ENCODE measurements at places on chromosomes 4 and X.

GRCh38 chr4:146510942-146511341 lies 10.8 kb downstream of the SLC10A7 start:
- DNase-seq: no peak

DNA sequence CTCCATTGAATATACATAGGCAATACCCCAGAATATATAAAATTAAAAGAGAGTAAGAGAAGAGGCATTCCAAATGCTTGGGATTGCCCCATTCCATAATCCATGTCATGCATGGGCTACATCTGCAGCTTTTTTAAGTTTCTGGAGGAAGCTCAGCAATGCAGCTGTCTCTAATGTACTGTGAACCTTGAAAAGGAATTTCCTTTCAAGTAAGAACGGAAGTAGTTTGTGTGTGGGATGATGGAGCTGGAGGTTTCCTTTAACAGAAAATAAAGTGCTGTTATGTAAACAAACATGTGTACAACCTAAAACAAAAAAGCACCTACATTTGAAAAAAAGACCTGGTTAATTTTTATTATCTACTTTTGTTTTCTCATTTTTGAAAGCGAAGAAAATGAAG lies 303.5 kb downstream of the BMPR1B start:
- no peak for DNase-seq

- DNase-seq: no peak
Observed at GRCh38 chrX:69361311-69361845, 142.7 kb upstream of the NALF2 start.

DNA sequence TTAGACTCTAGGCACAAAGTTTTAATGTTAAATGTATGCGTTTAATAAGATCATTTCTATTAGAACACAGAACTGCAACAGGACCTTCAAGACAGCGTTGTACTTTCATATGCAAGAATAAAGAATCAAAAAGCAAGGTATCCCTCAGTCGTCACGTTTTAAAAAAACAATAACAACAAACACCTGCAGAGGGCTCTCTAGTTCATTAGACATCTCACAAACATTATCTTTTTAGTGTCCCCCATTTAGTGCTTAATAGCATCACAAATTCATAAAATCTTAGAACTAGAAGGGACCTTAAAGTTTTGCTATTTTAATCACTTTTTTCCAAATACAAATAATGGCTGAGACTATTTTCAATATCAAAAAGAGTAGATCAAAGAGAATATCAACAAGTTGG lies 236.6 kb downstream of the DCHS2 start:
- no peak for DNase-seq

- DNase-seq: no peak
Observed at GRCh38 chr4:173191623-173192041, 23.0 kb downstream of the GALNT7 start.

GRCh38 chr4:52172166-52172565 lies 121.1 kb downstream of the SPATA18 start:
- no peak for DNase-seq

DNA sequence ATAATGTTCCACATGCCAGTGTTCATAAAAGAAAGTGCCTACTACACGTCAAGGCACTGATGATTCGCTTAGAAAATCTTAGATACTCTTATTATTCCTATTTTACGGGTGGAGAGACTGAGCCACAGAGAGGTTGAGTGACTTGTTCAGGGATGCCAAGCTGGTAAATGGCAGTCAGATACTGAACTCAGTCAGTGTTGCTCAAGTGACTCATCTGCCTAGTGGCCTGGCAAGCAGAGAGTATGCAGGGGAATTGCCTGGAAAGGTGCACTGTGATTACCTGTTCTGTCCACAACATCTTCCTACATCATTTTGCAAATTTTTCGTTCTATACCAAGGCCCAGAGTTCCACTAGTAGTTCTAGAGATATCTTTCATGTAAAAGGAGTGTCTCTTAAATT lies 68.4 kb downstream of the RAPGEF2 start:
- DNase-seq: no peak

DNA sequence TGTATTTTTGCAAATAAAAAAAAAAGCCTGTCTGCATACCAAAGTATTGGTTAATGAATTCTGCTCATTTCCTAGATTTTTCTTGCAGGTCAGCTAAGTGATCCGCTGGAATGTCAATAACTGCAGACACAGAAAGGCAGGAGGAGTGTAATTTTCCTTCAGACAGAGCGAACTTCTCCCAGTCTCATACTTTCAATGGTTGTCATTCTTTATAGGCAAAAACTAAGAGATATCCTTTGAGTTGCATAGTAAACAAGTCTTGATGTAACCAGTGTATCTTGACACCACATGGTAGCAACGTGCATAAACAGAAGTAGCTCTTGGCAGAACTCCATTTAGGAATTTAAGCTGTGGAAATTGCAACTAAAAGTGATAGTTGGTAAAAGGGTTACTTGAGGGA lies 8.2 kb downstream of the CAPN6 start:
- DNase-seq: no peak

DNA sequence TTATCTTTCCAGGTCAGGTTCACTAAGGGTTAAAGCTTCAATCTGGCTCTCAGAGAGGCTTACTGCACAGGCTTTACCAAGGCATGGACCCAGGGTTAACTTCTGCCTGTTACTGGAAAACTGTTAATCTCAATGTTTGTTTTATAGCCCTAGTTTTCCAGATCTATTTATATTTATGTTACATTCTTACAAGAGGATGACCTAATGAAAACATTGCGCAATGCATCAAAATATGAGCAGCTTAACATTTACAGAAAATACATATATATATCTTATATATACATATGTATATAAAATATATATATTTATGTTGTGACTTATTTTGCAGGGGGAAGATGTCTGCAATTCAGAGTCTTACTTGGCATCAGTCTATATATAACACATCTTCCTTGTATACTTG lies 112.3 kb downstream of the PCDH19 start:
- DNase-seq: no peak

- no peak for DNase-seq
Observed at GRCh38 chr4:73864365-73864764, 4.8 kb upstream of the CXCL1 start.
